ENCODE measurements at places on chromosomes 12 and 14. TPM values are rescaled to one million over a fixed set of nuclear protein-coding genes. Genes with fewer than 3 reads are reported as not detected.

Gene OR6C2
- not detected for total RNA-seq

Gene AICDA
- not detected for total RNA-seq

Gene PCNX4
- total RNA-seq, result 47.4 TPM

Gene NANOG
- 0.08 TPM for total RNA-seq

Gene SLC6A15
- total RNA-seq, result 2.3 TPM

Gene TTC9
- total RNA-seq, result 0.47 TPM

Gene MAP3K9
- total RNA-seq, result 2.4 TPM

Gene HOXC13
- total RNA-seq, result not detected

Gene TMEM119
- total RNA-seq, result 5.9 TPM

Gene HAL
- total RNA-seq, result 0.46 TPM

Gene IFNG-AS1
- not detected for total RNA-seq

Gene DEGS2
- 0.94 TPM for total RNA-seq

Gene CLEC2A
- total RNA-seq, result not detected

Gene GPRC5D
- total RNA-seq, result not detected

Gene WSCD2
- total RNA-seq, result 36.9 TPM

Gene RAD51AP1
- total RNA-seq, result 0.74 TPM

Gene FGF6
- not detected for total RNA-seq

Gene SERPINA9
- not detected for total RNA-seq

Gene KSR2
- under 0.01 TPM for total RNA-seq

Gene TAOK3
- total RNA-seq, result 35.0 TPM

Gene RIPK3
- 4.0 TPM for total RNA-seq

Measured in gastroesophageal sphincter (tissue), 4 donors.